ENCODE measurements at places on chromosomes 5 and 9.
A peak's percentile ranks its signal among the peaks of the same experiment; 100 is the strongest.

- peak; percentile 45 for DNase-seq
Observed at GRCh38 chr5:76765249-76765648, 49.3 kb downstream of the F2R start.

DNA sequence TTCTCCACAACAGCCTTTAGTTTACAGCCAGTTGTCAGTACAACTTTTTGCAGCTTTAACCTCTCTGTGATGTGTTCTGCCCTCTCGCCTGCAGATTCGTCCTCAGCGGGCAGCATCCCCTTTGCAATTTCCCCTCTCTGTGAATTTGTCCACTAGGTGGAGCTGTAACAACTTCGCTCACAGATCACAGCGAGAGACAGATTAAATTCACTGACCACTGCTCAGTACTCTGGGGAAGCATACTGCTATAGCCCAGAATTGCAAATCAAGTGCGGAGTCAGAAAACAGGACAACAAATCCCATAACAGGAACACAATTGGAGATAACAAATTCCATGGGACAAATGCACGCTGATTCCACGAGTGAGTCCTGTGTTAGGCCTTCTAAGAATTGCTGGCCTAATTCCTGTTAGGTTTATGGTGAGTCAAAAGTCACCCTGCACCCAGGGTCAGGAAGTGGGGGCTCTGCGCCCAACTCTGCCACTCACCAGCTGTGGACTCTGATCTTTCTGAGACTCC, 2124.9 kb downstream of the MAT2B start:
- DNase-seq = peak; percentile 56

DNA sequence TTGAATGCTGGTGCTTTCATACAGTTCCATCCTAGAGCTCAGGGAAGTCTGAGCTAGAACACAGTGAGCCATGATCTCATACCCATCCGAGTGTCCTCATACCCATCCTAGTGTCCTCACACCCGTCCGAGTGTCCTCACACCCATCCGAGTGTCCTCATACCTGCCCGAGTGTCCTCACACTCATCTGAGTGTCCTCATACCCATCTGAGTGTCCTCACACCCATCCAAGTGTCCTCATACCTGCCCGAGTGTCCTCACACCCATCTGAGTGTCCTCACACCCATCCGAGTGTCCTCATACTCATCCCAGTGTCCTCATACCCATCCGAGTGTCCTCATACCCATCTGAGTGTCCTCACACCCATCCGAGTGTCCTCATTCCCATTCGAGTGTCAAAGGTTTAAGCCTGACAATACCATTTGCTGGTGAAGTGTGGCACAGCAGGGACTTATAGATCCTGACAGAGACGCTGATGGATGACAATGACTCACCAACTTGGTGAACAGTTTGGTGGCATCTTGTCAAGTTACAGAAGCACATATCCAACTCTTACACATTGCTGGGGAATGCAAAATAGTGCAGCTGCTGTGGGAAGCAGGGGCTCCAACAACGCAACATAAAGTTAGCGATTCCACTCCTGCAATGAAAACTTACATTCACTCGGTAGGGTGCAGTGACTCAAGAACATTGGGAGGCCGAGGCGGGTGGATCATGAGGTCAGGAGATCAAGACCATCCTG, 77.0 kb upstream of the COL5A1 start:
- DNase-seq = peak; percentile 94

DNA sequence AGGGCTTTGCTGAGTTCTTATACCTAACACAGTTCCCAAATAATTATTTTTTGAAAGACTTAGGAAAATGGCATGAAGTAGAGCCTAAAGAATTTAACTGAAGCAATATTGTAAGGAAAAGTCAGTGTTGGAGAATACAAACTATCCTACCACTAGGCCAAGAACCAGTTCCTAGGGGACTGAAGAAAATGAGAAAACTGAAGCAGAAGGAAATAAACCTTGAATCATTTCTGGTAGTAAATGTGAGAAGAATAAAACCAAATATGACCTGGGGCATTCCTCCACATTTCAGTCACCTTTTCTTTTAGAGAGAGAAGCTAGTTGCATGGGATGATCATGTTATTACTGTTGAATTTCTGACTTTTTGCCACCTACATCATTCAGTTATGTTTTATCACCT, 1393.9 kb upstream of the C9orf72 start:
- no peak for DNase-seq
